Inflammatory macrophage treated with lipopolysaccharide for 1 hour (primary cell): ENCODE measurements at places on chromosomes 2 and 18.

DNA sequence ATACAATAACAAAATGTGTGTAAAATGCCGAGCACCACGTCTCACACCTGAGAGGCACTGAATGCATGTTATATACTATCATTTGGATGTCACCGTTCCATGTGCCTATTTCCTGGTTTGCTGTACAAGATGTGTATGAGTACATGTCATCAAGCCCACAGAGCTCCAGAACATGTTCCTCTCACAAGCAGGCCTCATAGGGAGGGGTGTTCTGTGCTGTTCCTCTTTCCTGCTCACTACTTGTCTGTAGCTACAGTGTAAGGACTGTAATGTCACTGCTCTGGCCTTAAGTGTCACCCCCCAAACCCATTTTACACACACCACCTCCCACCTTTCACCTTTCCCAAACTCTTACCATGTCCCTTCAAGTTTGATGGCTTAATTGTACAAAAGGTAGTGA lies 1.8 kb downstream of the AFF3 start:
- DNase-seq: peak; percentile 41

DNA sequence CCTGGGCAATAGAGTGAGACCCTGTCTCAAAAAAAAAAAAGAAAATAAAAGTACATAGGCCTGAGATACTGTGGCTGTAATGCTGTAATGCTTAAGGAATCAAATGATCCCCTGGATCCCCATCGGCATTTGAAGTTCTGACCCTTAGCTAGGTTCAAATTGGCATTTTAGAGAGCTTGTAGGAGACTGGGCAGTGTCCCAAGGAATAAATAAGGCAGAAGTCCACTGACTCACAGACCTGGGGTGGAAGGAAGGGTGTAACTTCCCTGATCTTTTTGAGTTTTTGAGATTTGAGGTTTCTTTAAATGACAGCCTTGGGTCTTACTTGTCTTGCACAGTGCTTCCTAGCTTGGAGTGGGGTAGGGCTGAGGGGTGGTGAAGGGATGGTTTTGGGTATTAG lies 553.7 kb downstream of the SLC4A3 start:
- no peak for DNase-seq

DNA sequence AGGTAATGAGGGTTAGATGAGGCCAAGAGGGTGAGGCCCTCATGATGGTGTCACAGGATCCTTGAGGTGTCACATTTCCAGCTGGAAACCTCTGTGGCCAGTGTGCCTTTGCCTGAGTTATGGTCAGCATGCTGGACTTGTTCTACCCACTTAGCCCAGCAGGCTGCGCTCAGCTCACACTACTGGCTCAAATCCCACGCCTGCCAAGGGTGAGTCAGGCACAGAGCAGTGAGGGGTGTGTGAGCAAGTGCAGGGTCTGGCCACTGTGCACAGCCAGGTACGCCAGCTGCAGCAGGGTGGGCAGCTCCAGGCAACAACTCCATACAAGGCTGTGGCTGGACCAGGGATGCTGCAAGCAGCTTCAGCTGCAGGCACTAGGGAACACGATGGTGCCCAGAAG lies 616.6 kb upstream of the FSHR start:
- no peak for DNase-seq

- DNase-seq: peak; percentile 85
Observed at GRCh38 chr2:72887740-72888437, 681 bp downstream of the SPR start.

GRCh38 chr2:224645722-224646121 lies 60.6 kb upstream of the CUL3 start:
- no peak for DNase-seq

GRCh38 chr2:19355931-19356544 lies 2.4 kb downstream of the OSR1 start:
- DNase-seq: no peak
